ENCODE measurements at places on chromosomes 2 and 18.

DNA sequence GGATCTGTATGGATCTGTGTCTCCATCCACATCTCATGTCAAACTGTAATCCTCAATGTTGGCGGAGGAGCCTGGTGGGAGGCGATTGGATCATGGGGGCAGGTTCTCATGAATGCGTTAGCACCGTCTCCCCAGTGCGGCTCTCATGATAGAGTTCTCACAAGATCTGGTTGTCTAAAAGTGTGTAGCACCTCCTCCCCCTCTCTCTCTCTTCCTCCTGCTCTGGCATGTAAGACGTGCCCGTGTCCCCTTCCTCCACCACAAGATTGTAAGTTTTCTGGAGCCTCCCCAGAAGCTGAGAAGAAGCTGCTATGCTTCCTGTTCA lies 55.0 kb upstream of the ROCK2 start:
- no peak for DNase-seq

DNA sequence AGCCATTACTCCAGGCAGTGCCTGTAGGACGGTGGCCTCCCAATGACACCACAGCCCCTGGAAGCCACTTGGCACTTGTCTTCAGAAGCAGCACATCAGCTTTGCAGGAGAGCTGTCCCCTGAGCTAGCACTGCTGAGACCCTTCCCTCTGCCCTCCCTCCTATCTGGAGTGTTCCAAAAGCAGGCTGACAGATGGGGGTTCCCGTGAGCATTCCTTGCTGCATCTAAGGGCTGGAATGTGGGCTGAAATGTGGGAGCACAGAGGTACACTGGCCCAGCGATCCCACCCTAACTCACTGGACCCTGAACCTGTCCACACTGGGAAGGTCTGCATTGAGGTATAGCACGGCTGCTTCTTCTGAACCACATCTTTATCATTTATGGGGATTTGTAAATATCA lies 230.1 kb downstream of the ANAPC1 start:
- DNase-seq, result no peak

DNA sequence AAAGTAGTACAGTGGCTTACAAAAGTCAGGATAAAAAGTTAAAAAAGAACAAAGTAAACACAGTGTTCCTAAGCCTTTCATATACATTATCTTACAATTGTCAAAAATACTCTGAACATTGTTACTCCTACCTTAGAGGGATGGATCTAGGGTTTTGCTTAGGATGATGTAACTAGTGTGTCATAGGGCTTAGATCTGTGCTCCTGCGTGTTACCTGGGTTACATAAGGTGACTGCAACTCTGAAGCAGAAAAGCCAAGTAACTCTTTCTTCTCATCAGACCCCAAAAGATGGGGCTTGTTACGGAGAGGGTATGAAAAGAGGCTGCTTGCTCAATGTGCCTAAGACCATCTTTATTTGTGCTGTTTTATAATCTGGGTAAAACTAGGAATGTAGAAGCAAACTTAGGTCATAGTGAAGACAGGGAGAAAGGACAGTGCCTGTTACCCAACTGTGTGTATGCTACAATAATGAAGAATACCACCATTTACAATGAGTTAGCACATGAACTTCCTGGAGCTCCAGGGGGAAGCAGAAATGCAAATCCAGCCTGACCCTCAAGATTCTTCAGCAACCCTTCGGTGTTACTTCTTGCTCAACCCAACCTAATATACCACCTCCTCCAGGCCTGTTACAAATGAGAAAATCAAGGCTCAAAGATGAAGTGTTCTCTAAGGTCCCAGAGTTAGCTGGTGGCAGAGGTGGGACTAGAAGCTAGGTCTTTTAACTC lies 42.0 kb upstream of the STK17B start:
- DNase-seq, result no peak

- DNase-seq, result no peak
These were observed 343.4 kb upstream of the HS6ST1 start for GRCh38 chr2:128662051-128662471.

DNA sequence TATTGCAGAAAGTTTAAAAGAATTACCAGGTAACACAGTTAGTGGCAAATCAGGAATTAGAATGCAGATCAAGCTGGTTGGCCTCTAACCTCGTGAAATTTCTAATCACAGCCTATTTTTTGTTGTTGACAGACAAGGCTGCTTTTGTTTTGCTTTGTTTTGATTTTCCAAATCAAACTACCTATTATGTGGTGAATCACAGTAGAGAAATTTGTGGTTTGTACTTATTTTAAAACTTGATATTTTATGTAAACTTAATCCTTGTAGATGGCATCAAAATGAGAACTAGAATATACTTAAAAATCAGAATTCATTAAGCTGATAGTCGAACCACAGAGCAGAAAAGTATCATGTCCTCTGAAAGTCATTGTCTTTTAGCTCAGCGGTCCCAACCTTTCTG lies 258.1 kb downstream of the CTNNA2 start:
- no peak for DNase-seq

GRCh38 chr2:240631548-240632305 lies 6.4 kb downstream of the GPR35 start:
- DNase-seq, result no peak

DNA sequence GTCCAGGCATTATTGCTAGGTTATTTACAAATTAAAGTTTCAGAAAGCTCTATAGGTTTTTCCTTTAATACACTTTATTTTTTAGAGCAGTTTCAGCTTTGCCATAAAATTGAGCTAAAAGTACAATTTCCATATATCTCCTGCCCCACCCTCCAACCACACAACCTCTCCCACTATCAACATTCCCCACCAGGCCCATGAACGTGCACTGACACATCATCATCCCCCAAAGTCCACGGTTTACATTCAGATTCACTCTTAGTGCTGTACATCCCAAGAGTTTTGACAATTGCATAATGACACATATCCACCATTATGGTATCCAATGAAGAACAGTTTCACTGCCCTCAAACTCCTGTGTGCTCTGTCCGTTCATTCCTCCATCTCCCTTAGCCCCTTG lies 139.4 kb downstream of the NBAS start:
- DNase-seq, result no peak

DNA sequence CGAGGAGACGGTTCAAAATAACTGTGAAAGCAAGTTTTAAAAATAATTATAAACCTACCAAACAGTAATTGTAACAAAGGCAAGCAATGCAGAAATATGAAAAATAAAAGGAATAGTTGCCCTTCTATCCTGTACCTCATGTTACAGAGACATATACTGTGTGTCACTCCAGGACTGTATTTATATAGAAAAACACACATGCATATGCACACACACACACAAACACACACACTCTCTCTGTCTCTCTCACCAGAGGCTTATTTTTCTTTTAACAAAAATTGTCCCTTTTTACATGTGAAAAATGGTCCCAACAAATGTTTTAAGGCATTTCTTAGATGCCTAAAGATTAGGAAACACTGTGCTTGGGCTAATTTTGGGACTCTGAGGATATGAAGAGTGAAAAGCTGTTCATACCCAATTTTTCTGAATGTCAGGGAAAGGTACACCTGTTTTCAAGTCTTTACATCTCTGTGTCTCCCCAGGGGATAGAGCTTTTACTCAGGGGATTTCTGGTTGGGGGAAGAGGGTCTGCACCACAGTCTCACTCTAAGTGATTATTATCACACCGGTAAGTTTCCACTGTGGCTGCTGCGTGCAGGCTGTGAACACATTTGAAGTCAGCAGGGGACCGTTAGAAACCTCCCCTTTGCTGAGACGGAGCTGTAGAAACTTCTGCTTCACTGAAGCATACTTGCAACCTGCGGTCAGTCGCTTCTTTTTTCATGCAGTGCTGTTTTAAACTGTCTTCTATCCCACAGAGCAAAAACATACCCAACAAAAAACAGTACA lies 51.4 kb upstream of the SPAG16 start:
- DNase-seq, result peak; percentile 37

DNA sequence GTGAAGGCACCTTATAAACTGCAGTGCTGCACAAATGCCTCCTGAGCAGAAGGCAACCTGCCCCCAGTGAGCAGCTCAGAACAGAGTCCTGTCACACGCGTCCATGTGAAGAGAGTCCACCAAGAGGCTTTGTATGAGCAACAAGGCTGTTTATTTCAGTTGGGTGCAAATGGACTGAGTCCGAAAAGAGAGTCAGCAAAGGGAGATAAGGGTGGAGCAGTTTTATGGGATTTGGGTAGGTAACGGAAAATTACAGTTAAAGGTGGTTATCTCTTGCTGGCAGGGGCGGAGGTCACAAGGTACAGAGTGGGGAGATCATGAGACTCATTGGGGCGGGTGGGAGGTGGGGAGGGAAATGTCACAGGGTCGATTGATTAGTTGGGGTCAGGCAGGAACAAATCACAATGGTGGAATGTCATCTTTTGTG lies 53.4 kb upstream of the RALBP1 start:
- no peak for DNase-seq

DNA sequence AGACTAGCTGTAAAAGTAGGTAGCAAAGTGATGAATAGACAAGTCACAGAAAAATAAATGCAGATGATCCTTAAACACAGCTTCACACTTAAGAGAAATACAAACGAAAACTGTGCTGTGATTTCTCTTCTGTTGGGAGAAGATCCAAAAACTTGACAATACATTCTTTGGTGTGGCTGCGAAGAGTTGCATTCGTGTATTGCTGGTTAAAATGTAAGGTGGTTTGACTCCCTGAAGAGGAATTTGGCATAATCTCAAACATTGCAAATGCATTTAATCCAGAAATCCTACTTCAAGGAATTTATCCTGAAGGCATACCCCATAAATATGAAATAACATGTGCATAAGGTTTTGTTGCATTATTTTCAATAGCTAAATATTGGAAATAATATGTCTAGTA lies 7.1 kb downstream of the CCNYL1 start:
- DNase-seq, result no peak

DNA sequence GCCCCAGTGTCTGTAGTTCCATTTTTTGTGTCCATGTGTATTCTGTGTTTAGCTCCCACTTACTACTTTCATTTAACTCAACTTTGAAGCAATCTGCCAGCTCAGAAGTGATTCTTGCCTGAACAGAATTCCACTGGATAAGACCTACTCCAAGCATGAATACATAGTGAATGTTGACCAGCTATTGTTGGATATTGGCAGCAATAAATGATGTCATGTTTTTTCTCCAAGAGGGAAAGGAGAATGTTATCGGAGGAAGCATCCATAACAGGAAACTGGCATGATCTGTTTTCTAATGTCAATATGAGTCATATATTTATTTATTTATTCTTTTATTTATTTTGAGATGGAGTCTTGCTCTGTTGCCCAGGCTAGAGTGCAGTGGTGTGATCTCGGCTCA lies 36.8 kb upstream of the TRAPPC8 start:
- DNase-seq, result no peak

- no peak for DNase-seq
These were observed 49.1 kb upstream of the CTAGE1 start for GRCh38 chr18:22466608-22467395.

DNA sequence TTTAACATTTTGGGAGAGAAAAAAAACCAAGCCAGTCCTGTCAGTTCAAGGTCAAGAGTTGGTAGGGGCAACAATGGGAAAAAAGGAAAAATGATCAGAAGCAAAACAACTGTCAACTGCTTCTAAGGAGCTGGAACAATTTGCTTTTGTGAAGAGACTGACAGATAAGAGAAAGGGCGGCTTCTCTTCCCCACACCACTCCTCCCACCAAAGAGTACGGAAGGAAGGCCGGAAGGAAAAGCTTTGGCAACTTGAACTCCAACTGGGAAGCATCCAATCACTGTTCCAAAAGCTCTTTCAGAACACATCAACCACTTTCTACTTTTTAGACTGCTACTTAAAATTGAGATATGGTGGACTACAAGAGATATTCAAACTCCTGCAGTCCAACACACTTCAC lies 57.8 kb upstream of the NFU1 start:
- DNase-seq, result no peak

DNA sequence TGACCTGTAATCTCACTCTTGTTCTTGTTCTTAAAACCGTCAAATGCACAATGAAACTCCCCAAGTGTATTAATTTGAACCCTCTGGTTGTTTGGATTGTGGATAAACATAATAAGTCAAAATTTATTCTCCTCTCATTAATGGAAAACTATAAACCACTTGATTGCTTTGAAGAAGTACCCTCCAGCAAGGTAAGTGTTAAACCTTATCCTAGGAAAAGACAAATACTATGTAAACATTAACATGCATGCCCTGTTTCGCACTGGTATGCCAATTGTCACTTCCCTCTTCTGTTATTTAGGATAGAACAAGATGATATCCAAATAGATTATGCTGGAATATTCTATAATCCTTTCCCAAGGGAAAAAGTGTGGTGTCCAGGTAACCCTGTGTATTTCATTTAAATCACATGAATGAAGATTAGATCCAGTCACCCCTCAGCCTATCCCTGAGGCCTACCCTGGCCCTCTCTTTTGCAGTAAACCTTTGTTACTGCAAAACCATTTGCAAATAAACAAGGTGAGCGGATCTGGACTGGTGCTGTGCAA lies 1.3 kb downstream of the ADI1 start:
- no peak for DNase-seq

Measured in CD8-positive, alpha-beta memory T cell (primary cell).